ENCODE measurements at places on chromosomes 1 and 21.

GRCh38 chr1:34213956-34214355 lies 37.2 kb downstream of the C1orf94 start:
- DNase-seq: no peak

- peak; percentile 92 for DNase-seq
Measured at GRCh38 chr1:225772323-225772768, 5.3 kb upstream of the SRP9 start.

DNA sequence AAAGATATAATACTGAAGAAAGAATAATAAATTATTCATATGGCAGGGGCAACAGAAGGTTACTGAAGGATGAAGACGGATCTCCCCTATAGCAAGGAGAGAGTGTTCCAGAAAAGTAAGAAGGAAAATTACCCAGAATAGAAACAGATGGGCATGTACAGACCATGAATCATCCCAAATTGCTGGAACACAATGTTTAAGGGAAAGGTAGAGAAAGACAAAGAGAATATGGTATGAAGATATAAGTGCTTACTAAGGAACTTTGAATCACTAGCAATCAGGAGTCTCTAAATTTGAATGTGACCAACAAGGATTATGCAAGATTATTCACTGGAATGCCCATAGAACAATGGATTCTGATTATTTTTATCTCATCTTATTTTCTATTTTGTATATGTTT lies 375.4 kb downstream of the COL11A1 start:
- DNase-seq: peak; percentile 69

DNA sequence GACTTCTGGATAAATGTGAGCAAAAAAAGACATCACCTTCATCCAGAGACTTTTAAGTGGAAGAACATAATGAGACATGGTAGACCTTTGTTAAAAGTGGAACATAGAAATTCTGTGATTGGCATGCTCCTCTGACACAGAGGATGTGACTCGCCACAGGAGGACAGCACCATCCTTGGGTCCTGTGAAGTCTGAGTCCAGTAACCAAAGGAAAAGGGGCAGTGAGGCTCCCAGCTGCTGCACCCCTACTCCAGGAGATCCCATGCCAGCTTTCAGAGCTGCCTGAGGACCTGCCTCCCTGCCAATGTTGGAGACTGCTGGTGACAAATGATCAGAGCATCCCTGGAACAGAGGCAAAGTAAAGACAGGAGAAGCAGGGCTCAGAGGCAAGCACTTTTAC lies 136.2 kb downstream of the BRINP2 start:
- no peak for DNase-seq

DNA sequence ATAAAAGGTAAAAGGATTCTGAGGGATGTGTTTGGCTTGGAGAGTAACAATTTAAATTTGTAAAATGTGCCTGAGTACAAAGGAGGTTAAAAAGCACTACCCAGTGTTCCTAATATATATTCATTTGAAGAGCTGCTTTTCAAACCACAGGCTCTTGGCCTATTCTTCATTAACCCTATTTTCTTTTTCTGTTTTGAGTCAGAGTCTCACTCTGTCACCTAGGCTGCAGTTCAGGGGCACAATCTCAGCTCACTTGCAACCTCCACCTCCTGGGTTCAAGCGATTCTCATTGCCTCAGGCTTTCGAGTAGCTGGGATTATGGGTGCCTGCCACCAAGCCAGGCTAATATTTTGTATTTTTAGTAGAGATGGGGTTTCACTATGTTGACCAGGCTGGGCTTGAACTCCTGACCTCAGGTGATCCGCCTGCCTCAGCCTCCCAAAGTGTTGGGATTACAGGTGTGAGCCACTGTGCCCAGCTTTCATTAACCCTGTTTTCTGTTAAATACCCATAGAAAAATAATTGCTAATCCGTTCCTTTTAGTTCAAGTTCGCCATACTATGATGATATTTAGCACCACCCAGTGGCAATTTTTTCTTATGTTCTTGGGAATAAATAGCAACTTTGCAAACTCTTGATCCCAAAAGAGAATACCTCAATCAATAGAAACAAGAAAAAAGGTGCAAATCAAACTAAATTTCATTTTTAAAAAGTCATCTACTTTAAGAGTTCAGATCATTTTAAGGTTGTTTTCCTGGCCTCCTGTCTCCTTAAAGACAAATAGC lies 30.5 kb downstream of the ZBTB8OS start:
- peak; percentile 54 for DNase-seq

DNA sequence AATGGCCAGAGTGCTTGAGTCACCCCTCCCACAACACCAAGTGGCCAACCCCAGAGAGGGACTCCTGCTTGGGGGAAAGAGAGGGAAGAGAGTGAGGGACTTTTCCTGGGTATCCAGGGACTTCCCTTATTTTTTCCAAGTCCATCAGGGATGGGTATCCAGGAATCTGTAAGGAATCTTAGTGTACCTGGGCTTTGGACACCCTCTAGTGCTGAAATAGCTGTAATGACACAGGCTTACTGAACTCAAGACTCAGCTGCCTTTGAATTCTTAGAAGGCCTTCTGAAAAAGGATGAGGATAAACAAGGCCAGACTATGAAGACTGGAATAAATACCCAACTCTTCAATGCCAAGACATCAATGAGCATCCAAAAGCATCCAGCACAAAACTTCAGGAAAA lies 12.0 kb downstream of the TSHB start:
- DNase-seq: peak; percentile 24

All from fibroblast of pulmonary artery (primary cell).